ENCODE measurements at places on chromosomes 7 and 10.

GRCh38 chr7:106839511-106839910 is 25.6 kb upstream of the PIK3CG start:
- DNase-seq: no peak

GRCh38 chr10:127836966-127837365 is 55.8 kb downstream of the CLRN3 start:
- no peak for DNase-seq

GRCh38 chr10:98267069-98267893 is 713 bp downstream of the LOXL4 start:
- no peak for DNase-seq

- no peak for DNase-seq
Observed at GRCh38 chr10:77007834-77008233, 629.8 kb downstream of the KCNMA1 start.

DNA sequence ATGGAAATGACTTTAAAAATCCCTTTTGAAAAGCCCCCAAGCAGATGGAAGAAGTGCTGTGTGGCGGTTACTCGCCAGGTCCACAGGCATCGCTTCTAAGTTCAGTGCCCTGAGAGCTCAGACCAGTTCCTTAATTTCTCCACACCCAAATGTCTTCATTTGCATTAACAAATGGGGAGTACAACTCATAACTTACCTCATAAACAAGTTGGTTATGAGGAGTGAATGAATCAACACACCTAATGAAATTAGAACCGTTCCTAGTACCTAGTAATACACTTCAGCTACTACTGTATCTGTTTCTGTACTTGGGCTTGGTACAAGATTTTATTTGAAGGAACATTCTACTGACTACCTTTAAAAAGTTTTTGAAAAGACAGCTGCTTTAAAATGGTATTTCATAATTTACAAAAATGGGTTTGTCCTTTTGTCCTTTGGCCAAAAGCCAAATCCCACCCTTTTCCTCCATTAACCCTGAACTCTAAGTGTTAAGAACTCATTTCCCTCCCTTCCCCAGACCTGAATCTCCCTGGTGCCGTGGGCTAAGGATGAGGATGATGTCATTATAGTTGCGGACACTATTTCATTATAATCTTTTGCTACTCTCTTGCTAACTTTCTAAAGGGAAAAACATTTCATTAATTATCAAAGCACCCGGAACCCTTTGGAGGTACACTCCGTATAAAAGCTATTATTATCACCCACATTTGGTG is 221.5 kb upstream of the CELF2 start:
- DNase-seq: no peak

DNA sequence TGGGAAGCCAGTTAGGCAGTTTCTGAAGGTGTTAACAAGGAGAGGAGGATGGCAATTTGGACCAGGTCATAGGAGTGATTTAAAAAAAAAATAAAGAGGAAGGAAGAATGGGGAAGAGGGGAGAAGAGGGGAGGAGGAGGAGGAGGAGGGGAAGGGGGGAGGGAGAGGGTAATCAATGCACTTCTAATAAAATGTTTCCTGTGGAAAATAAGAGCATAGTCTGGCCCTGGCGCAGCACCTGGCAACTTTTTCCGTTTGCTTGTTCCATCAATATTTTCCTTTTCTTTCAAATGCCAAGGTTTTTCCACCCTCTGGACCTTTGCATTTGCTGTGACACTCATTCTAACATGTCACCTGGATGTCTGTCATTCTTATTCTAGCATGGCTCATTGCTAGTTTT is 308.2 kb downstream of the PPP1R3A start:
- no peak for DNase-seq

- DNase-seq: no peak
Observed at GRCh38 chr10:369684-370448, 234.6 kb downstream of the ZMYND11 start.

DNA sequence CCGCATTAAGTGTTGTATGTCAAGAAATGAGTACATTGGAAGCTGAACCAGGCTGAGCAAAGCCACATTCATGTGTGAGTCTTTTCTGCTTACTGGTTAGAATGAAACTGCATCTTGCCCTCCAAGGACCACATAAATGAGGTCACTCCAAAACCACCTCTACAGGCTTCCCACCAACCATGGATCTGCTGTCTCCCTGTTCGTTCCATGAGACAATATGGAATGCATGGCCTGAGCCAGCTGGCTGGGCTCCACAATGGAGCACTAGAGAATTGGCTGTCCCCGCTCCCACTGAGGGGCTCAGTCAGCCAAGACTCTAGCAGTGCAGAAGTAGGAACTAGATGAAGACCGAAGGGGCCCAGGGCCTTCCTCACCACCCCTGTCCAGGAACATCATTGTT is 120.8 kb downstream of the TNS3 start:
- no peak for DNase-seq

- DNase-seq: no peak
Observed at GRCh38 chr7:121503039-121503438, 106.9 kb upstream of the FAM3C start.
